NCI-H345 (cell line): ENCODE measurements at places on chromosomes 1 and 21.

DNA sequence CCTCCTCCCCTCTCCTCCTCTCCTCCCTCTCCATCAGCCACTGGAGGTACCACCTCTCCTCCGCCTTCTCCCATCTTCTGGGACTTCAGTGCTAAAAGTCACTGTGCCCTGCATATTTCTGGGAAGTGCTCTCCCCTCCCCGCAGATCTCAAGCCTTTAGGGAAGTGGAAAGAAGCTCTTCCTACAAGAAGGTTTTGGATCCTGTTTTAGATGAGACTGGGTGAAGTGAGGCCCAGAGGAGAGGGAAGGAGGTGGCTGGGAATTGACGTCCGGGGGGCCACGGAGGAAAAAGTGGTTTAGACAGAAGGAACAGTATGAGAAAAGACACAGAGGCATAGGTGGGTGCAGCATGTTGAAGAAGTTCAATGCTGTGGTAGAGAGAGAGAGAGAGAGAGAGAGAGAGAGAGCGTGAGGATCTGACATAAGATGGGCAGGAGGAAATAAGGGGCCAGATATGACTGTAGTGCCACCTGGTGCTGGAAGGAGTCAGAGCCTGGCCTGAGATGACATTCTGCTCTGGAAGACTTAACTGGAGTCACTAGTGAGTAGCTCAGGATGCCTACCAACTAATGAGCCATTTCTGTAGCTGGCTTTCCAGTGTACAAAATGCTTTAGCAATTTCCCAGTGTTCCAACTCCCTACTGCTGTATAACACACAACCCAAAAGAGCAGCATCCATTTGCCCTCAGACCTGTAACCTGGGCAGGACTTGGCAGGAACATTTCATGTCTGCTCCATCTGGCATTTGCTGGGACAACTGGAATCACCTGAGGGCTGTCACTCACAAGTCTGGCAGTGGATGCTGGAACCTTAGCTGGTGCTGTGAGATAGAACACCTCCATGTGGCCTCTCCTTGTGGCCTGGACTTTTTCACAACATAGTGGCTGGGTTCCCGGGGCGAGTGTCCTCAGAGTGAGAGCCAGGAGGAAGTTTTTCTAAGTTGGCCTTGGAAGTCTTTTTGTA, 16.6 kb upstream of the ZSCAN20 start:
- peak; percentile 63 for DNase-seq

DNA sequence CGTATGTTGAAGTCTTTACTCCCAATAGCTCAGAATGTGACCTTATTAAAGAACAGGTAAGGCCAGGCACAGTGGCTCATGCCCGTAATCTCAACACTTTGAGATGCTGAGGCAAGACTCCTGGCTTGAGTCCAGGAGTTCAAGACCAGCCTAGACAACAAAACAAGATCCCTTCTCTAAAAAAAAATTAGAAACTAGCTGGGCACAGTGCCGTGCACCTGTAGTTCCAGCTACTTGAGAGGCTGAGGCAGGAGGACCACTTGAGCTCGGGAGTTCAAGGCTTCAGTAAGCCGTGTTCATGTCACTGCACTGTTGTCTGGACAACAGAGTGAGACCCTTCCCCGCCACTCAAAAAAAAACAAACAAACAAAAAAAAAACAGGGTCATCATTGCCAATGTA, 171.3 kb downstream of the RERE start:
- DNase-seq = no peak

DNA sequence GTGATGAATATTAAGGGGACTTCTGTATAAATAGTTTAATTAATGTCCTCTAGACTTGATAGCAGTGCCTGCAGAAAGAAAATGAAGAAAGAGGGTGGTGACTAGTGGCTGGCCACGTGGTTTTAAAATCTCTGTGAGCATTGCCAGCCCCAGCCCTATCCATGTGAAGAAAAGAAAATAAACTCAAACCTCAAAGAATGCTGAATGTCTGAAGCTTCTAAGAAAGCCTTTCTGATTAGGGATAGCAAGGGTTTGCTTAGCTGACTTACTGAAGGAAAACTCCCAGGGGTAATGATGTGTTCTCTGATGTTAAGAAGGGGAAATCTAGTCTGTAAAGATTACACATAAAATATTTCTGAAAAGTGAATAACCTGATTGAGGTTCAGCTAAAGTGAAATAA, 31.8 kb downstream of the ADGRL2 start:
- no peak for DNase-seq

DNA sequence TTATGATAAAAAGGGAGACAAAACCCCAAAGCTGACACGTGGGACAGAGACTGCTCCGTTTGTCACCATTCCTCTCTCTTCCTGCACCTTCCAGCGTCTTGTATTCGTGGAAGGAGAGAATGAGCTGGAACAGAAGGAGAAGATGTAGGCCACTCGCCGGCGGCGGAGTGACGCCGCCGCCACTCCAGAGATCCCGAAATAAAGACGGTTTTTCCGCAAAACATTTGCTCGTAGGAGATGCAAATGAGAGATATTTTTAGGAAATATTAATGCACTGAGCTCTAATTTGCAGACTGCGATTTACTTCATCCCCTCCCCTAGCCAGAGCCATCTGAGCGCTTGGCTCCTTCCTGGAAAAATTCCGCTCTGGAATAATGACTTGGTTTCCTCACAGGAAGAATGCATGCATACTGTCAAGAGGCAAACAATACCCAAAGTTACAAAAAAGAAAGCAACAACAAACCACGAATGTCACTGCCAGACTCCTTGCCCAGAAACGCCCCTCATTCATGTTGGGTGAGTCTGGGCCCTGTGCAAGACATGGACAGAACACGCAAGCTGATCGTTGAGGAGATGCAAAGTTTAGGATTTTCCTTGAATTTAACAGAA, 18.0 kb upstream of the ADARB1 start:
- DNase-seq = no peak

DNA sequence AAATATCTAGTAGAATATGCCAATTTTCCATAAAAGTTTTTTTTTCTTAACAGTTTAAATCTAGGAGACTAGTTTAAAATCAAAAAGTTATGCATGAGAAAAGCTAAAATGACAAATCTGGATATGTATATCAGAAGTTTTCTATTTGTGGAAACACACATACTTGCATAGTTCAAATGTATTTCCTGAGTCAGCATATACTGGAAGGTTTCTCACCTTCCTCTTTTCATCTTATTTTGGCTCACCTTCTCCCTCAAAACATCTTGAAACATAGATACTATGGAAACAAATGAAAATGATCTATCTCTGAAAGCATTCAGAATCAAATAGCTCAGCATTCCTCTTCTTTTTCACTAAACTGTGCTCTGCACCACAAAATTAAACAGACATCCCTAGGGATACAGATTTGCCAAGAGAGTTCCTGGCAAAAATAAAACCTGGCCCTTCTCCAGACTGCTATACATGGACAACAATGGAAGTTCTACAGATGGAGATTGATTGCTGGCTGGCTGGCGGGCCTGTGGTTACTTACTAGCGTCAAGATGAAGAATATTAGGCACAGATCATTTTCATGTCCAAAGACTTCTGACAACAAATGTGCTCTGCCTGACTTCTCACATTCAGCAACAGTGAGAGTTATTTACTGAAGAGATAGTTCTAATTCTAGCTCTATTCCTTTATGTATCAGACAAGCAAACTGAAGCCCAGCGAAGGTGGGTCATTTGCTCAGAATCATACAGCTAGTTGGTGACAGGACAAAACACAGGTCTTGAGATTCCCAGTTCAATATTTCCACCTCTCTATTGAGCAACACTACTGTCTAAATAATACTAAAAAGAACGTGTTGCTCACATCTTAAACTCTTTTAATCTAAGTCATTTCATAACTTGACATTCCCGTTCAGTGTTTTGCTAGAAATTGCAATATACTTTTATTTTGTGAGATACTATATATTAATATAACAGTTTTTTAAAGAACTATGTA, 26.6 kb downstream of the DIPK1A start:
- DNase-seq = peak; percentile 87

DNA sequence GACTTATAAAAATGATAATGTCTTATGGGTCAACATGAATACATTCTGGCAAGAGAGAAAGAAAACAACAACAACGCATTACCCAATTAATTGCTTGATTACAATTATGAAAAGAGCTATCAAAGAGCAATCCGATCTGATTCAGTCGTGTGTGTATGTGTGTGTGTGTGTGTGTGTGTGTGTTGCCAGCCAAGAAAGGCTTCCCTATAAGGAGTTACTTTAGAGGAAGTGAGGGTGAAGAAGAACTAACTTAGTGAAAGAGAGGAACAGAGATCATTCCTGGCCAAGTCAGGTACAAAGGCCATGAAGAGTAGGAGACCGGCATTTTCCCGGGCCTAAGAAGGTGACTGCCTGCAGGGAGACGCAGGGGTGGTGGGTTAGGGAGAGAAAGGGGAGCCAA, 9.4 kb downstream of the TMEM35B start:
- no peak for DNase-seq

GRCh38 chr1:208289716-208290115, 45.5 kb upstream of the PLXNA2 start:
- DNase-seq = no peak

GRCh38 chr1:98003442-98003841, 82.6 kb upstream of the DPYD start:
- DNase-seq = no peak

DNA sequence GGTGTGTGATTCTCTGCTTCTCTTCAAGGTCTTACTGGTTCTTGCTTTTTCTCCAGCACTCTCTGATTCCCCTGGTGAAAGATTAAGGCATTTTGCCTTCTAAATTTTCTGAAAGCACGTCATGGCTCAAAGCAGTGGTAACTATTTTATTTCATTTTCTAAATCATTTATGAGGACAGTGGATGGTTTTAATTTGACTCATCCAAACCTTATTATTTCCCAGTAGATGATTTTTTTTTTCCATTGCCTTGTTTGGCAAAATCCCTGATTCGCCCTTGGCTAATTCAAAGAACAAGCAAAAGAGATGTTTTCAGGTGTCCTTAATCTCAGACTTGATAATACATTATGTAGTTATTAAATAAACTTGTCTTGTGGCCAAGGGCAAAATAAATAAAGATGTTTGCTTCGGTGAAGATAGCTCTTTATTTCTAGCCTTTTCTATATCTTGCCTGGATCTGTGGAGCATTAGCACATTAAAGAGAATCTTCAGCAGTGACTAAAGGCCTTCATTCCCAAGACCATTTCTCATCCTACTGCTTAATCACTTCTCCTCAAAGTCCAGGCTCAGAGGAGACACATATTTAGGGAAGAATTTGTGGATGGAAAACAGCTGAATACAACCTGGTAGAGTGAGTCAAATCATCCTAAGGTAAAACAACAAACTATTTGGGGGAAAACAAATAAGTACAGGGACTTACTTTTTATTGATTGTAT, 359.8 kb downstream of the DUSP10 start:
- DNase-seq = no peak

- no peak for DNase-seq
Observed at GRCh38 chr1:39650431-39650830, 11.0 kb upstream of the HEYL start.

GRCh38 chr1:23478896-23479665, 4.9 kb downstream of the ASAP3 start:
- DNase-seq = no peak

GRCh38 chr1:178055093-178055492, 38.8 kb upstream of the RASAL2 start:
- no peak for DNase-seq

DNA sequence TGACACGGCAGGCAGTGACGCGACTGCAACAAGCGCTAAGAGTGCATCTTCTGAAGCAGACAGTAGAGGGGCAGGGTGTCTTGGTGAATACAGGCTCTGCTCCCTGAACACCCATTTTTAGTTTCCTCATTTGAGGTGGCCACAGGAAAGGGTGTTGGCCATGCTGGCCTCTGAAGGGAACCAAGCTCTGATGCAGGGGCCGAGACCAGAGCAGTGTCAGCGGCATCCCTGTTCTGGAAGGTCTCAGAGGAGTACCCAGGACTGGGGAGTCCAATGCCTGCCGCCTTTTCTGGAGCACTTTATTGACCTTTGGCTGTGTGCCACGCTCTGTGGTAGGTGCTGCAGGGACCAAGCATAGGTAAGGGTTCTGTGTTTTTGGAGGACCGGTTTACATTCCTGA, 100.4 kb downstream of the KCNJ6 start:
- no peak for DNase-seq

DNA sequence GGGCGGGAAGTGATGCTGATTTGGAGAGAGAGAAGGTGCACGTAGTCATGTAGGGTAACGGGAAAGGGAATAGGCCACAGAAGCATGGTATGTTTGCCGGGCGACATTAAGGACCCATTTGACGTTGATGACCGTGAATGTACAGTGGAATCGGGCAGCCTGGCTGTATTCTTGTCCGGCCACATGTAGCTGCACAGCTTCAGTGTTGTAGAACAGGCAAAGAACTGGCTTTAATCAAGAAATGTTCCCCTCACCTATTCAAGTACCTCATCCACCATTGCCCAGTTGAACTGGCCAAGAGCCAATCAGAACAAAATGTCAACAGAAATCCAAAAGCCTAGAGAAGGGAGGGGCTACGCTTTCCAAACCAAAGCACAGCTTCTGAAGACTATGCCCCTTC, 104.8 kb downstream of the DHRS3 start:
- no peak for DNase-seq

GRCh38 chr1:211547710-211548109, 31.3 kb downstream of the SLC30A1 start:
- no peak for DNase-seq

- DNase-seq = no peak
Observed at GRCh38 chr1:165623624-165624023, 7.4 kb upstream of the MGST3 start.

DNA sequence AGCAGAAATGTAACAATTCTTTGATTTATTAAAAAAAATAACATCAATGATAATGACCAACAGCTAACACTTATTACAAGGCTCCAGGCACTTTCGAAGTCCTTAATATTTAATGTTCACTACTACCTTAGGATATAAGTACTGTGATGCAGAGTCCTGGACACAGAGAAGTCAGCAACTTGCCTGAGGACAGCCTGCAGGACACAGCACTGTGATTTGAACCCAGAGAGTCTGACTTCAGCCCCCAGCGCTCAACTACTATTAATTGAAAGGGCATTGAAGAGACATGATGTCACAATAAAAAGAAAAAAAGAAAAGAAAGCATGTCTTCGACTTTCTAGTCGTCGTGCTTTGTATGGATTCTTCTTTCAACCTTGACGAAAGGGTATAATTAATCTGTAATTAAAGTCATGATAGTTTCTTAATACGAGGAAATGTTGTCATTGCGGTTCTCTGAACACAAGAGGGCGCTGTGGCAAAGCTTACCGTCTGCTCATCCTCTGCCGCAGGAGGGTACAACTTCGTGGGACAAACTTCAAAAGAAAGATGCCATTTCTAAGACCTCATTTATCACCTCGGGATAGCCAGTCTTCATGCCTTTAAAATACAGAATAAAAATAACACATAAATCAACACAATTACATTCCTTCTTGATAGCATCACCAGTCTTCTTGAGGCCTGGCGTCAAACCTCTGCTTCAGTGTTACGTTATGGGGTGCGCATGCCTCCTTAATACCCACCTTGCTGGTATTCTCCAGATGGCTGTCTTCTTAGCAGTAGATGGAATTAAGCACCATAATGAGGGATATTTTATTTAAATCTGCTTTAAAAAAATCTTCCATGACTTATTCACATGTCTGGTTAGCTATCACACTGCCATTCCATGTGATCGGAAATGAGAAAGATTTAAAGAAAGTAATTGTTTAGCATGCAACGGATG, 240.1 kb downstream of the DISC1 start:
- peak; percentile 54 for DNase-seq
